ENCODE measurements at places on chromosomes 3 and 15.

DNA sequence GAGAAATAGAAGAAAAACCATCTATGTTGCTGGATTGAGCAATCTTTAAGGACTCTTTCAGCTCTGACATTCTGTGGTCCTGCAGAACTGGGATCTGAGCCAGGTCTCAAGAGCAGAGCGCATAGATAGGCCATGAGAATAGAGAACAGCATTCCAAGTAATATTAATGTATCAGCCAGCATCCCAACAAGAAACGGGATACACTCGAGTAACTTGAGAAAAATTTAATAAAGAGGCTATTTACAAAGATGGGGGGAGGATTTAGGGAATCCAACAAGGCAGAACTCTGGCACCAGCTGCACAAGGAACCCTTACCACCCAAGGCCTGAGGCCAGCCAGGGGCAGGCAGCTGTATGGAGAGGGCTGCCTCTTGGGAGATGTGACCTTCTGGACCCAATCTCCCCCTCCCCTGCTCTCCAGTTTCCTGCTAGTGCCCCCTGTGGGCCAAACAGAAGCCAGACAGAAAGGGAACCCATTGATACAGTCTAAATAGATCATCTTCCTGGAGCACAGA is 8.2 kb downstream of the TMOD2 start:
- no peak for DNase-seq

DNA sequence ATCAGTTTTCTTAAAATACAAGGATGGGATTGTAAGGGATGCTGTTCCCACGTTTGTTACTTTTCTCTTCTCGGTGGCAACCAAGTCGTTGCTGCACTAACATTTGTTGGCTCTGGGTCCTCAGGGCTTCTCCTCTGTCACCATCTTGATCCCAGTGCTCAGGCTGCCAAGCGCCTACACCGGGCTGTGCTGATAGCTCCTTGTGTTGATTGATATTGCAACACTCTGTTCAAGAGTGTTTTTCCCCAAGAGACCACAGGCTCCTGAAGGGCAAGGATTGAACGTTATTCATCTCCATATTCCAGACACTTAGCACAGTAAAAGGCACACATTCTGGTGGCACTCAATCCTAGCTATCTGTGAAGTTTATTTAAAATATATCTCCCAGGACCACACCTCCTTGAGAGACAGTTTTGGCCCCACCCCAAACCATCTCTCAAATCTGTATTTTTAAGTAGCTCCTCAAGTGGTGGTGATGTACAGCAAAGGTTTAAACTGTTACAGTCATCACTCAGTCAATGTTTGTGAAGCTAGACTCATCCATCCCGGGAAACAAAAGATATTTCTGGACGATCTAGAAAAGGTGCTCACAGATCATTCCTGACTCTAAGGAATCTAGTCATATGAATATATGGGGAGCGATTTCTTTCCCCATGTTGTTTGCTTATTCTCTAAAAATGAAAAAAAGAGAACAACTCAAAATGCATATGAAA is 38.5 kb upstream of the FOXP1 start:
- no peak for DNase-seq

- DNase-seq, result no peak
These were observed 514 bp upstream of the PPP4R2 start for GRCh38 chr3:72996121-72996472.

DNA sequence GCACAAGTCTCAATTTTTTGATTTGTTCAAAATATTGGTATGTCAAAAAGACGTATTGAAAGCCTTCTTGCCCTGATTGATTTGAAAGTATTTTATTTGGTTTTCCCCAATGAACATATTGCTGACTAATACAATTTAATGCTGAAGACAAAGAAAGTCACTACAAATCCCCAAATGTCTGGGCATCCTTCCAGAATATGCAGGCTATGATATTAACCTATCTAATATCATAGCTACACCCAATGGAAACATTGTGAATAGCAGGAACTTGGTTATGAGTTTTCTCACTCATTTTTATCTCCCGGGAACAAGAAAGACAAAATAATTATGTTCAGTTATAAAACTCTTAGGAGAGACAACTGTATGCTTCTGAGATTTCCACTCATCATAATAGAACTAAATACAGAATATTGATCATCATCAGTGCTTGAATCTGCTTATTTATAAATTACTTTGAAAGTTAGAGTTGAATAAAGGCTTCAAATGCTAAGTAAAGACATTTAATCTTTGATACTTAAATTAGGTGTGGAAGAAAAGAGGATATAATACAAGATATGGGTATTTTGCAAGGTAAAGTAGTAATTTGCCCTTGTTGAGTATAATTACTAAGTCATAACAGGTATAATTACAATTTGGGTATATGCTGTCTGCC is 483.9 kb downstream of the RBMS3 start:
- DNase-seq, result no peak

DNA sequence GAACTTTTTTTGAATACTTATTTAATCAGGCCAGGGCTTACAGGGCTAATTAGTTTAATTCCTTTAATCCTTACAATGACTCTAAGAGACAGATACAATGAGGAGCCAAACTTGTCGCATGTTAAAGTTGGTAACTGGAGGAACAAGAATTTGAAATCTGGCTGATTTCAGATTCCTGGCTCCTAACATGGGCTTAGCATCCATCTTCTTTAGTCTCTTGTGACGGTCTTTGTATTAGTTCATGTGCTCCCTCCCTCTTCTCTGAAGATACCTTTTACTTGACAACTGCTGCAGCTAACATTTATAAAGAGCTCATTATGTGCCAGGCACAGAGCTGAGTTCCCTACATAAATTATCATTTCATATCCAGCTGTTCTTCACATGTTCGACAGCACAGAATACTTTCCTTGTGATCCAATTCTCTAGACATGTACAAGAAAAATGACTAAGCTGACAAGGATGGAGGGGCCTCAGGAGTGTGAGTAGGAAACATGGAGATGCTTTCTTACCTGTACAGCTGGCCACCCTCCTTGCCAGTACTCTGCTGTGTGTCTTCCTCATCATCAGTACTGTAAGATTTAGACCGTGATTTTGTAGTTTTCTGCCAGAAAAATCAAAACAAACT is 206.8 kb upstream of the STRIT1 start:
- DNase-seq, result no peak

DNA sequence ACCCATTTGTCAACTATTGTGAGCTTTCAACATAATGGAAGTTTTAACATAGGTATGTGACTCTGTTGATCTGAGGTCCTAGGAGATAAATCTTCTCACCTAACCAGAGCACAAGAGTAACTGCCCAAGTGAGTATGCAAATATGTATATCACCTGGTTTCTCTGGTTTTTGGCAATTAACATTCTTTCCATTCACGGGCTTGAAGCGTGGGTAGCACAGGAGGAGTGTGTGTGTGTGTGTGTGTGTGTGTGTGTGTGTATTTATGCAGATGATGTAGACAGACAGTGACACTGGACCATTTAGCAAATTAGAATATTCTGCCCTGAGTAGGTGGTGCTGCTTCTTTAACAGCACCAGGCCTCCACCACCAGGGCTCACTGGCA is 15.0 kb downstream of the EPHB1 start:
- no peak for DNase-seq

DNA sequence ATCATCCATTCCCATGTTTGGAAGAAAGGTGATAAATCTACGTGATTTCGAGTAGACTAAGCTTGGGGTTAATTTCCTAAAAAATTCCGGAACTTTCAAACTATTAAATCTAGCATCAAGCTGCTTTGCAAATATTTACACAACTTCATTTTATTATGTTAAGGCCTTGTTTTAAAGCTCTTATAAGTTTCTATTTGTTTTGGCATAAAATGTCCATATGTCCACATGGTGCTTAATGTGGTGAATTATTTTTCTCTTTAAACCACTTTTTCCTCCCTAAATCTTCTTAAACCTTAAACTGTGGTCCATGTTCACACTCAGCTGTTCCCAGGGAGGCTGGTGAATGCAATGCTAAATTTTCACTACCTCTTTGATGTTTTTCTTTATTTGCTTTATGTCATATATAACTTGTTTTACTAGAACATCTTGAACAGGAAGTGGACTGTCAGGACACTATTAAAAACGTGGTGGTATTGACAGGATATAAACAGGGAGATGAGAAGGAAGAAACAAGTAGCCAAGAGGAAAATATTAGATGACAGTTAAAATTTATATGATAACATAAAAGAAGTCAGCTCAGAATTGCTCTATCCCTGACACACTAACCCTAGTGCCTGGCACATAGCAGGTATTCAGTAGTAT is 72.5 kb upstream of the AGTR1 start:
- DNase-seq, result no peak

DNA sequence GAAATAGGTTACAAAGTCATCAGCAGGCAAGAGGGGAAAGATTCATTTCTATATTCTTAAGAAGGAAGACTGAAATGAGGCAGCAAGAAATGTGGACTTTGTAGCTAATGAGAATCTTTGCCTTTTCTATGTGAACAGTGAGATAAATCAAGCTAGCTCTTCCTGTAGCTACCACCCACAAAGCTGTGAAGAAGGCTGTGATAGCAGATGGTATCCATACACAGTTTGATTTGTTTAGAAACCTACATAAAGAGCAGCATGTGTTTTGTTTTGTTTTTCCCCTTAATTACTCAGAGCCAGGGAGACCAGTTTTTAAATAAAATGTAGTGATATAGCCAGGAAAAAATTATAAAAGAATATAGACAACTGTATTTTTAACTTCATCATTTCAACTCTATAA is 45.5 kb downstream of the TEX9 start:
- peak; percentile 5 for DNase-seq

GRCh38 chr15:55007561-55007960 is 189.2 kb downstream of the RSL24D1 start:
- no peak for DNase-seq

DNA sequence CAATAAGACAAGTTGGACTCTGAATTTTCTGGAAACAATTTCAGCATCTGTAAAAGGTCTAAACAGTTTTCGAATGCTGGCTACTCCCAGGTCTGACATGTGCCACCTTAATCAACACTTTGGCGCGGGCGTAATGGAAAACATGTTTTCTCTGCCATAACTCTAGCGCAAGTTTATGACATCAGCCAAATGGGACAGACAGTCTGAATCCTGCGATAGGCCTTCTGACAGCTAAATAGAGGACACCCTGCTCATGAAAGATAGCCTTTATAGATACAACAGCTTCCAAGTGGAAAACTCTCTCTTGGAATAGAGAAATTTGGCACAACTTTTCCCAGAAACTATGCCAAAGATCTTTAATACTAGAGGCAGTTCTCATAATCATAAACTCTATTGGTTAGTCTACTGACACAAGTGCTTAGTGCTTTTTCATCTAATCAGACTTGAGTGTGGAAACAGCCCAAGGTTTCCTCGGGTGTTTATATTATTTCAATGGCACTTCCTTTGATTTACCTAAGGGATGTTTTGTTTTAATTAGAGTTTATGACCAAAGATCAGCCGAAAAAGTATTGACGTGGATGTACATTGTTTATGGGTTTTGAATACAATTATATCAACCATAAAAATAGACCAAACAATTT is 120.1 kb upstream of the DPH6 start:
- no peak for DNase-seq

DNA sequence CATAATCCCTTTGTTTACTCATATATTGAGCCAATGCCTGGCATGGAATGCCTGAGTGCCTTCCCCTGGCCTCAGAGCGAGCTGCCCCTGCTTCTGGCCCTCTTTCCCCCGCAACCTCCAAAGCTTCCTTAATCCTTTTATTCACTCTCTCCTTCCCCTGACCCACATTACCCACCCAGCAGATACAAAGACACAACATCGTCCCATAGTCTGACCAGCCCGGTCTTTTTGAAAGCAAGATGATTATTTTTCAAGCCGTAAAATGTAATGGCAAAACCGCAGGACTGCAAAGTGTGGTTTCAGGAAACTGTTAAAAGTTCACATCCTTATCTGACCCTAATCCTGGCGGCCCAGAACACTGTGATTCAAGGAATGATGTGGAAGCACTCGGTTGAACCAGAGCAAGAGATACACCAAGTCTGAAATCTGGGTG is 78.4 kb upstream of the LRTM1 start:
- no peak for DNase-seq

DNA sequence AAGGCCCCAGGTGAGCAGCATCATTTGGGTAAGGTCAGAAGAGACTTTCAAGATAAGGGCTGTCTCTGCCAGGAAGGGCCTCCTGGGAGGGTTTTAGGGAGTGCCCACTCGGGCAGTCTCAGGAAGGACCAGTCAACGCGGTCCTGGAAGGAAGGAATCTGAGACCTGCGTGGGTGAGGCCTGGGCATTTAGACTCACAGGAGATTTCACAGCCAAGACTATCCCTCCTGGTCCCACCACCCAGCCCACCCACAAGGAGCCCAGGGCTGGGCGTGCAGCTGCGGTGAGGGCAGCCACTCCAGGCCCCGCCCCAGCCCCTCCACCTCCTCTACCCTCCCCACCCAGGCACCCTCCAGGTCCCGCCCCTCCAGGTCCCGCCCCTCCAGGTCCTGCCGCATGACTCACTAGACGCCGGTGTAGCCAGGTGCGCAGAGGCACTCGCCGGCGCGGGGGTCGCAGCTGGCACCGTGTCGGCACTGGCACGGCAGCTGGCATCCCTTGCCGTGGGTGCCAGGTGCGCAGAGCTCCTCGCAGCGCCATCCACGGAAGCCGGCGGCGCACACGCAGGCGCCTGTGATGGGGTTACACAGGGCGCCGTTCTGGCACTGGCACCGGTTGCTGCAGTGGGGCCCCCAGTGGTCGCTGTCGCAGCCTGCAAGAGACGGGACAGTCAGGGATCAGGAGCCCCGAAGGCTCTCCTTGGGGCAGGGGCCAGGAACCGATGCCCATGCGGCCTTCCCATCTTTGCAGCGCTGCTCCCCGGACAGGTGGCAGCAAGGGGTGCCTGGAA is 112.7 kb downstream of the RAB11A start:
- DNase-seq, result peak; percentile 78

GRCh38 chr3:109731639-109732473 is 394.5 kb upstream of the DPPA4 start:
- peak; percentile 9 for DNase-seq

DNA sequence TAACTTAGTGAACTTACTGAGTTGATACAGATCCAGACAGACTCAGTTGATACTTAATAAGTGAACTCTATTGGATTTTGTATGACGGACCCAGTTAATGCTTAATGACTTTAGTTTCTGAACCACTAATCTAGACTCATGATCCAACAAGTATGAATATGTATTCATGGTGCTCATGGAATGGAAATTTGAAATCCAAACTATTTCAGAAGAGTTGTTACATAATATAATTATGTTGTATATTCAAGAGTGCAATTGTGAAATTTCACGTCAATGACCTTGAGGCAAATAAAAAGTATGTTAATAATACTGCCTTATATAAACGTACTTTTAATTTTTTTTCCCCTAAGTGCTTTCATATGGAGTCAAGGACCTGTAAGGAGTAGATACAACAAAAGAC is 78.8 kb downstream of the THRB start:
- no peak for DNase-seq

DNA sequence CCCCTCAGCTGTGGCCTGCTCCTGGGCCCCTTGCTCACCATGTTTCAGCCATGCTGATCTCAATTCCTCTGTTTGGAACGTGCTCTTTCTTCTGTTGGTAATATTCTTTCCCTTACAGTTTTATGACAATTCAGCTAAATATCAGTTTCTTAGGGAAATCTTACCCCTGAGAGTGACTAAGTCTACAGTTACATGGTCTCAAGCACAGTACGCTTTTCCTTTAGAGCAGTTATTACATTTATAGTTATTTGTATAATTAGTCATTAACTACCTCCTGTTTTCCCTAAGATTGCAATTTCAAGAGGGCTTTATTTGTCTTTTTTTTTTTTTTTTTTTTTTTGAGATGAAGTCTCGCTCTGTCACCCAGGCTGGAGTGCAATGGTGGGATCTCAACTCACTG is 23.5 kb downstream of the C3orf62 start:
- no peak for DNase-seq

GRCh38 chr3:63167113-63167512 is 111.0 kb upstream of the SYNPR start:
- no peak for DNase-seq

All from GM13976 (cell line).